NCI-H82 (cell line): ENCODE measurements at places on chromosomes 5 and 9.

DNA sequence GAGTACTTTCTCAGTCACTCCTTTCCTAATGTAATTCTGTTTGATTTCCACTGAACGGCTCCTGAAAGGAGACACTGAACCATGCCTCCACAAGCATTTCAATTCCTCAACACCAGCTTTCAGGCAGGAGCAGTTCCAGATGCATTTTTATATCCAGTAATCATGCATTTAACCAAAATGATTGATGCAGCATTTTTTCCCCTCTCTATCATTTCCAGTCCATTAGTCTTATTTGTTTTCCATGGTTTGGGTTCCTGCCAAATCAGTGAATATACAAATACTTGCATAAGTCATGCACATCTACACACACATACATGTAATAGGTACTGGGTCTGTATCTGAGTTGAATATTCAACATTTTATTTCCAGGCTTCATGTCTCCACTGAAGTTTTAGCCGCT is 122.7 kb downstream of the GRIA1 start:
- DNase-seq = no peak

- DNase-seq = no peak
Observed at GRCh38 chr5:37984300-37984699, 144.5 kb upstream of the GDNF start.

DNA sequence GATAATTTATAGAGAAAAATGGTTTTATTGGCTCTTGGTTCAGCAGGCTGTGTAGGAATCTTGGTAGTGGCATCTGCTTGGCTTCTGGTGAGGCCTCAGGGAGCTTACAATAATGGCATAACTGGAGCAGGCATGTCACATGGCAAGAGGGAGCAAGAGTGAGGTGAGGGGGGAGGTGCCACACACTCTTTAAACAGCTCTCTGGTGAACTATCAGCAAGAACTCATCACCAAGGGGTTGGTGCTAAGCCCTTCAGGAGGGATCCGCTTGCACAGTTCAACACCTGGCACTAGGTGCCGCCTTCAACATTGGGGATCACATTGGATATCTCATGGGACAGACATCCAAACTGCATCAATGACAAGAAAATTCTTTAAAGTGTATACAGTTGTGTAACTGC is 10.5 kb downstream of the GPBP1 start:
- DNase-seq = peak; percentile 43

DNA sequence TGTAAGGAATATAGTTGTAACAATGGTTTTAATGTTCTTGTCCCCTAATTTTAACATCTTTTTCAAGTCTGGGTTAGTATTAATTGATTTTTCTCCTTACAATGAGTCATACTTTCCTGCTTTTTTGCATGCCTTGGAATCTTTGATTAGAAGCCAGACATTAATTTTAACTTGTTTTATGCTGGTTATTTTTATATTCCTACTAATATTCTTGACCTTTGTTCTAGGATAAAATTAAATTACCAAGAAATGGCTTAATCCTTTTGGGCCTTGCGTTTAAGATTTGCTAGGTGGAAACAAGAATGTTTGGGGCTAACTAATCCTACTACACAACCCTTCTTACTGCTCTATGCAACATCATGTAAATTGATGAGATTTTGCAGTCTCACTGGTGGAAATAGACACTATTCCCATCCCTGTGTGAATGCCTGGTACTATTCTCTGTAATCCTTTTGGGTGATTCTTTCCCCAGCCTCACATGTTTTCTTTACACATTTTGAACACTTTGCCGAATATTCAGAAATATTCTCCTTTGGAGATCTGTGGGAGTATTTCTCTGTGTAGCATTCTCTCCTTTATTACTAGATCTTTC is 47.2 kb downstream of the ZCCHC7 start:
- no peak for DNase-seq

DNA sequence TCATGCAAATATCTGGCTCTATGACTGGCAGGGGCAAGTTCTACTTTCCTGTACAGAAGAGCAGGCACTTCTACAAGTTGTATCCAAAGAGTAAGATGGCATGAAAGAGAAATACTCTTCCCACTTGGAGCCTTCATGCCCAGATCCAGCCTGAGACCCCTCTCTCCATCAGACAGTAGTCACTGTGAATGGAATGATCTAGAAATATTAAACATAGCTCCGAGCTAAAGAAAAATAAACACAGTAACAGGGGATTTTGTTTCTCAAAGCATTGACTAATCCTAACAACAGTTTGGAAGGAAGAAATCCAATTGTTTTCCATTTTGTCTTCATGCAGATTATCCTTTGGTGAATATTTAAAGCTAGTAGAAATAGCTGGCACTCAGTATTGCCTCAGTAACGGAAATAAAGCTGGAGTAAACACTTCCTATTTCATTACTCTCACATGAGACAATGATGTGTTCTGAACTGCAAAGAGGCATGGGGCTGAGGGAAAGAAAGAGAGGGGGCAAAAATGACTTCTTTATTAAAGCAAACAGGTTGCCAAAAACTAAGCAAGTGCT is 100.0 kb downstream of the SEMA5A start:
- DNase-seq = no peak

GRCh38 chr9:132970324-132971062 is 8.0 kb upstream of the GFI1B start:
- DNase-seq = no peak

GRCh38 chr5:7856855-7857254 is 5.9 kb upstream of the CFAP90 start:
- DNase-seq = peak; percentile 65

DNA sequence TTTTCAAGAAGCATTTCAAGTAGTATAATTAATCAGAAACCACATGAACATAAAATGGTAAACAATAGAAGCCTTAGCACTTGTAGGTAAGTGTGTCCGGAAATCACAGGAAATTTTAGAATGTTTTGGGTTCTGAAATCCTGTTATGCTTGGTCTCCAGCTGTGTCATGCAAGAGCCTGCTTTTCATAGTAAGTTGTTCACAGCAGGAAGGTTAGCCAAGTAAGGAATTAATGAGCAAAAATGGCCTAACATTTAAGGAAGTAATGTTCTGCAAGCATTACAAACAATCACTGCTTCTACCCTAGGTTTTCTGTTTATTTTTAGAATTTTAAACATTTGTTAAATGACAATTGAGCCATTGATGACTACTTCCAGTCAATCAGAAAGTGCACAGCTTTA is 669.5 kb downstream of the SLCO4C1 start:
- no peak for DNase-seq

DNA sequence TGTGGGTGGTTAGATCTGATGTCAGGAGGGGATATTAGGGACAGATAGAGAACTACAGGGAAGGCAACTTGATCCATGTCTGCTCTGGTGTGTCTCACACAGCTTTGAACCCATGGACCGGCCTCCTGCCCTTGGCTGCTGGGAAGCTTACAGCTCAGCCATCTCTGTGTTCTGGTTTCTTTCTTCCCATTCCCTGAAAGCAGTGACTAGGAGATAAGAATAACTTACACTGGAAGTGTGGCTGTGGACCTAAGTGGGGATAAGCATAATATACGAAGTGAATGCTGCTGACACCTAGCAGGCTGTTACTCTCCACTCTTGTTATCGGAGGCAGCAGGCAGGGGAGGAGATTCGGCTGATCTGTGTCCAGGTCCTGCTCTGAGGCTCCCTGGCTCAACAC is 282.3 kb upstream of the TUT7 start:
- no peak for DNase-seq

GRCh38 chr5:137619191-137619870 is 116.6 kb downstream of the KLHL3 start:
- peak; percentile 39 for DNase-seq

- DNase-seq = no peak
Observed at GRCh38 chr9:132288966-132289365, 65.8 kb downstream of the SETX start.

DNA sequence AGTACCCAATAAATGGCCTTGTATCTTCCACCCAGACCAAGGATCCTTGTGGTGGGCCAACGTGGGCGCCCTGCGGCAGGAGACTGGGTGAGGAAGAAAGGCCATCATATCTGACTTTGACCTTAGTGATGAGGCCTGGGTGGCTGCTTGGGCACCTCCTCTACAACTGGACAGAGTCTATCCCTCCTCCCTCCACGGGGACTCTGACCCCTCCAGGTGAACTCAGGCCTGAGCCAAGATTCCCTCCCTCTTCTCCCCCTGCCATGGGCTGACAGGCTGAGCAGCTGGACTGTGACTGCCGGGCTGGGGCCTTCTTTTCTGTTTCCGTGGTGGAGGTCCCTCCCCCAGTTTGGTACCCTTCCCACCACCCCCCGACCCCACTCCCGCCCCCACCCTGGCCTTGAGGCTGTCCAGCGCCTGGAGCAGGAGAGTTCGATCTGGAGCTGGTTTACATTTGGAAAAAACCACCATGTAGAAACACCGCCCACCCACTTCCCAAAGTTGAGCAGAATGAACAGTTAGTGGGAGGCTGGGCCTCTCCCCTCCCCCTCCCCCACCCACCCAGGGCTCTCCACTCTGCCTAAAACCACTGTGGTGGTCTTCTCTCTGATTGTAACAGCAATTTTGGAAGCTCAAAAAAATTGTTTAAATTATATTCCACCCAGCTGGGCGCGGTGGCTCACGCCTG is 1.2 kb upstream of the PHYHD1 start:
- no peak for DNase-seq

GRCh38 chr5:168570490-168571328 is 8.5 kb downstream of the PANK3 start:
- DNase-seq = no peak

DNA sequence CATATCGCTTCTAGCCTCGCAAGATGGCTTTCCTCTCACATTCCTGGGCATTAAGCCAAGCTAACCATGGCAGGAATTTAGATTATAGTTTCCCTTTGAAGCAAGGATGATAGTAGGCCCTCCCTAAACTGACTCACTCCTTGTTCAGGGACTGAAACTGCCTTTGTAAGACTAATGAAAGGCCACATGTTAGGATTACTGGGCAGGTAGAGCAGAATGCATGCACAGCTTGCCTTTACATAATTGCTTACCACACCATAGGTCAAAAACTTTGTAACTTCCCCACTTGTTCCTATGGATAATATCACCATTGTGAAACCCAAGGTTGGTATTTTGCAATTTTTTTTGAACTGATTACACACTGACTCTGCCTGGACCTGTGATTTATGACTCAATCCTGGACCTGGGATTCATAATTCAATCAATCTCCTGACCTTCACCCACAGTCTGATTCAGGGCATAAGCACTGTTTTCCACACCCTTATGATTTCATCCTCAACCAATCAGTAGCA is 41.0 kb upstream of the PRDM9 start:
- DNase-seq = no peak

DNA sequence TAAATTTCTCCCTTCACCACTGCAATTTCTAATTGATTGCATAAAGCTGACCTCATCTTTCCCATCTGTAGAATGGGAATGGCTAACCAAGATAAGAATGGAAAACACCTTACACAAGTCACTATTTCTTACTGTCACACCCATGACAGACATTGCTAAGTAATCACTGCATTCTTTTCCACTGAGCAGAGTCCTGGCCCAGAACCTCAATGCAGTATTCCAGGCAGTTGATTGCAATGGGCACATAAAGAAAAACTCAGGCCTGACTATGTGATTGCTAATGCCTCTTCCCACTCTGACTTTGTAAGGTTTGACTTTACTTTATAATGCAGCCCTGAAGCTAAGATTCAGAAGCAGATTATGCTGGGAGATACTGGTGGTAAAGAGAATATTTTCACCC is 29.3 kb downstream of the TRIM32 start:
- no peak for DNase-seq

- no peak for DNase-seq
Observed at GRCh38 chr9:91894536-91894935, 55.5 kb downstream of the ROR2 start.

DNA sequence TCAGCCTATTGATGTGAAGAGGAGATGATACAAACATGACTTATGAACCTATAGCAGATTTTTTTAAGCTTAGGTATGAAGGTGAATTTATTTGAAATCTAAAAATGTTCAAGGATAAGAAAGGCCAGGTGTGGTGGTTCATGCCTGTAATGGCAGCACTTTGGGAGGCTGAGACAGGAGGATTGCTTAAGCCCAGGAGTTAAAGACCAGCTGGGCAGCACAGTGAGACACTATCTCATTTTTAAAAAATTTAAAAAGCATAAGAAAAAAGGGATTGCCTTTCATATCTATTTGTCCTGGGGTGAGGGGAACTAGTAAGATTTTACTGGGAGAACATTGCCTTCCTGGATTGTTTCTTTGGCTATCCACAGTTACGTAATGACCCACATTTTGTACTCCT is 40.8 kb upstream of the SRP19 start:
- DNase-seq = no peak

- DNase-seq = no peak
Observed at GRCh38 chr5:57470339-57470738, 12.3 kb downstream of the ACTBL2 start.

DNA sequence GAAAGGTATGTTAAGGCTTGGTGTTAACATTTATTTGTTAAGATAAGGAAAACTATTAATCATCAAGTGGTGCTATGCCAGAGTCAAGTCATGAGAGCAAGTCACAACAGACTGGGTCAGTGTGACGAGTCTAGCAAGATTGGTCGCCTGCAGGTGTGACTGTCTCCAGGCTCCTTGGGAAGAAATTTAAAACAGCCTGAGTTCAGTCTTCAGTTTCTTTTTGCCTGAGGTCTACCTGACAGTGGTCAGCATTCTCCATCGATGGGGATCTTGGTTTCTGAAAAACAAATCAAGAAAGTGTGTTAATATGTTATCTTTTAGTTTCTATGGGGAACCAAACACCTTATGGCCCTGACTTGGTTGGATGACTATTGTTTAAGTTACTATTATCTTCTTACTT is 56.3 kb downstream of the CETN3 start:
- no peak for DNase-seq

GRCh38 chr5:117973785-117974184 is 1014.6 kb downstream of the DTWD2 start:
- no peak for DNase-seq

DNA sequence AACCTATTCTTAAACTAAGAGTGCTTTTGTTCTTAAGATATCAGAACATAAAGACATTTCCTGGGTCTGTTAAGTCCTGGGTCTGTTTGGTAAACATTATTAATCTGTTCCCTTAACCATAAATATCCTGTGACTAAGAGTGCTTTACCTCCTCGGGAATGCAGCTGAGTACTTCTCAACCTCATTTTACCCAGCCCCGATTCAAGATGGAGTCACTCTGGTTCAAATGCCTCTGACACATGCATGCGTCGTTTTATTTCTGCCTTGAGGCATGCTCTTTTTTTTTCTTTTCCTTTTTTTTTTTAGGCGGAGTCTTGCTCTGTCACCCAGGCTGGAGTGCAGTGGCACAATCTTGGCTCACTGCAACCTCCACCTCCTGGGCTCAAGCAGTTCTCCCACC is 39.8 kb upstream of the FBXL17 start:
- no peak for DNase-seq
